ENCODE measurements at places on chromosomes 5 and 9. TPM values are rescaled to one million over a fixed set of nuclear protein-coding genes. Genes with fewer than 3 reads are reported as not detected.

DNA sequence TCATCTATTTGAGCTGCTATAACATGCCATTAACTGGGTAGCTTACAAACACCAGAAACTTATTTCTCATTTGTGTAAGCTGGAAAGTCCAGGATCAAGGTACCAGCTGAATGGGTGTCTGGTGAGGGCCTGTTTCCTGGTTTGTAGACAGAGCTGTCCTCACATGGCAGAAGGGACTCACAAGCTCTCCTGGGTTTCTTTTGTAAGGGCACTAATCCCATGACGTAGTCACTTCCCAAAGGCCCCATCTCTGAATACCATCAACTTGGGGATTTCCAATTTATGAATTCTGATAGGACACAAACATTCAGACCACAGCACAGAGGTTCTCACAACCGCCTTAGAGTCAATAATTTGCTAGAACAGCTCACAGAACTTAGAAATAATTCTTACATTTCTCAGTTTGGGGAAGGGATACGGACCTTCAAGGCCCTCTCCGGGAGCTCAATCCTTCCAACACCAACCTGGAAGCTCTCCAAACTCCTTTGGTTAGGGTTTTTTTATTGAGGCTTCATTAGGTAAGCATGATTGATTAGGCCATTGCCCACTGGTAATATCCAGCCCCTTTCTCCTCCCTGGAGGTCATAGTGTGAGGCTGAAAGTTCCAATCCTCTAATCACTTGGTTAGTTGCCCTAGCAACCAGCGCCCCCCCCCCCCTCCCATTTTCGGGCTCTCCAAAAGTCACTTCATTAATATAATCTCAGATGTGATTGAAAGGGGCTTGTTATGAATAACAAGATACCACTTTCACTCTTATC, 7.6 kb upstream of the DNAJA1 start:
- H3K27me3 ChIP-seq: no peaks in the 10 kb centered on the region
- peaks cover 12% of the 10 kb centered on the region for H3K36me3 ChIP-seq
- H3K4me3 ChIP-seq: no peak overlapping the region
- no peaks in the 10 kb centered on the region for H3K4me1 ChIP-seq
- no peak overlapping the region for H3K27ac ChIP-seq

OR1B1 gene
- total RNA-seq: not detected

CATSPER3 gene
- 0.31 TPM for total RNA-seq

DNA sequence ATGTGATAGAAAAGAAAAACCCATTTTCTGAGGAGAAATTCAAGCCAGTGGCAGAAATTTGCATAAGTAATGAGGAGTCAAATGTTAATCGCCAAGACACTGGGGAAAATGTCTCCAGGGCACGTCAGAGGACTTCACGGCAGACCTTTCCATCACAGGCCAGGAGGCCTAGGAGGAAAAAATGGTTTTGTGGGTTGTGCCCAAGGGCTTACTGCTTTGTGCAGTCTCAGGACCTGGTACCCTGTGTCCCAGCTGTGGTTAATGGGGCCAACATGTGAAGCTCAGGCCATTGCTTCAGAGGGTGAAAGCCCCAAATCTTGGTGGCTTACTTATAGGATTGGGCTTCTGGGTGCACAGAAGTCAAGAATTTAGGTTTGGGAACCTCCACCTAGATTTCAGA, 54.8 kb upstream of the ADAMTS2 start:
- no peaks in the 10 kb centered on the region for H3K4me1 ChIP-seq
- H3K27ac ChIP-seq: no peak overlapping the region
- no peaks in the 10 kb centered on the region for H3K27me3 ChIP-seq

COMMD10 gene
- total RNA-seq: 33.1 TPM

HMMR gene
- 10.8 TPM for total RNA-seq

GRCh38 chr5:148811756-148812155, 14.7 kb upstream of the ADRB2 start:
- DNase-seq: peak; percentile 73
- peaks cover 5% of the 10 kb centered on the region for H3K4me1 ChIP-seq
- no peak overlapping the region for H3K4me3 ChIP-seq
- H3K36me3 ChIP-seq: no peaks in the 10 kb centered on the region

TNFSF15 gene
- total RNA-seq: 0.35 TPM

PDCD1LG2 gene
- total RNA-seq: 1.3 TPM

GRCh38 chr9:126791406-126792230, 13.2 kb upstream of the ZBTB43 start:
- H3K36me3 ChIP-seq: no peaks in the 10 kb centered on the region
- peaks cover 4% of the 10 kb centered on the region for H3K4me1 ChIP-seq
- peaks cover 25% of the 10 kb centered on the region for H3K27me3 ChIP-seq
- H3K27ac ChIP-seq: no peak overlapping the region
- DNase-seq: no peak
- H3K4me3 ChIP-seq: no peak overlapping the region

DNA sequence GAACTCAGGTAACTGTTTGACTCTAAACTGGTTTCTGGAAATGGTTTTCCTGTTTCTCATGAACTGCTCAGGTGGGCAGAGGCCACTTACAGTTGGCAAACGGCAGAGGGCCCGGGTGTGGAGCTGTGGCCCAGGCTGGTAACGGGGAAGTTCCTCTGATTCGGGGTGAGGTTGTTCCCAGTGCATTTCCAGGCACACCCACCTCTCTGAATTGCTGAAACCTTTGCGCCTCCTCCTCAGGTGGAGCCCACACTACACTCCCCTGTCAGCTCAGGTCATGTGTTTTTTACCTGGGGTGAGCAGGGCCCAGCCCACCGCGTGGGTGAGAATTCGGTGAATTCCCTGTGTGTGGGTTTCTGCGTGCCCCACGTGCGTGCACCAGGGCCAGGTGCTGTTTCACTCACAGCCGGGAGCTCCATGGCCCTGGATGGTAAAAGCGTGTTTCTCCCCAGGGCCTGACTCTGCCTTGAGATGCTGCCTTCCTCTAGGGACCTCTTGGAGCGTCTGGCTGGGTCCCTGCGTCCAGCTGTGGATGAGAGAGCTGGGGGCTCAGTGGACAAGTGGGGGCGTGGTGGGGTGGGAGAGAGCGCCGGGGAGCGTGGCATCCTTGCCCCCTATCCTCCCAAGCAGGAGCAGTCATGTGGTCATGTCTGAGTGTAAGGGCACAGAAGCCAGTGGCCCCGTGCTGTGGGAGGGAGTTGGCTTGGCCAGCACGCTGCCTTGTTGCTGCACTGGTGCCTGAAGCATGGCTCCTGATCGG, 33.5 kb upstream of the LPCAT1 start:
- H3K4me1 ChIP-seq: peaks cover 18% of the 10 kb centered on the region
- H3K27ac ChIP-seq: no peak overlapping the region
- no peaks in the 10 kb centered on the region for H3K36me3 ChIP-seq
- no peak for DNase-seq
- no peak overlapping the region for H3K4me3 ChIP-seq
- peaks cover 2% of the 10 kb centered on the region for H3K27me3 ChIP-seq

- no peak overlapping the region for H3K27ac ChIP-seq
- H3K27me3 ChIP-seq: no peaks in the 10 kb centered on the region
- H3K4me3 ChIP-seq: no peak overlapping the region
- no peaks in the 10 kb centered on the region for H3K4me1 ChIP-seq
These were observed 70.2 kb upstream of the ALDH1A1 start for GRCh38 chr9:73023025-73023541.

SLC35A4 gene
- 10.1 TPM for total RNA-seq

DNA sequence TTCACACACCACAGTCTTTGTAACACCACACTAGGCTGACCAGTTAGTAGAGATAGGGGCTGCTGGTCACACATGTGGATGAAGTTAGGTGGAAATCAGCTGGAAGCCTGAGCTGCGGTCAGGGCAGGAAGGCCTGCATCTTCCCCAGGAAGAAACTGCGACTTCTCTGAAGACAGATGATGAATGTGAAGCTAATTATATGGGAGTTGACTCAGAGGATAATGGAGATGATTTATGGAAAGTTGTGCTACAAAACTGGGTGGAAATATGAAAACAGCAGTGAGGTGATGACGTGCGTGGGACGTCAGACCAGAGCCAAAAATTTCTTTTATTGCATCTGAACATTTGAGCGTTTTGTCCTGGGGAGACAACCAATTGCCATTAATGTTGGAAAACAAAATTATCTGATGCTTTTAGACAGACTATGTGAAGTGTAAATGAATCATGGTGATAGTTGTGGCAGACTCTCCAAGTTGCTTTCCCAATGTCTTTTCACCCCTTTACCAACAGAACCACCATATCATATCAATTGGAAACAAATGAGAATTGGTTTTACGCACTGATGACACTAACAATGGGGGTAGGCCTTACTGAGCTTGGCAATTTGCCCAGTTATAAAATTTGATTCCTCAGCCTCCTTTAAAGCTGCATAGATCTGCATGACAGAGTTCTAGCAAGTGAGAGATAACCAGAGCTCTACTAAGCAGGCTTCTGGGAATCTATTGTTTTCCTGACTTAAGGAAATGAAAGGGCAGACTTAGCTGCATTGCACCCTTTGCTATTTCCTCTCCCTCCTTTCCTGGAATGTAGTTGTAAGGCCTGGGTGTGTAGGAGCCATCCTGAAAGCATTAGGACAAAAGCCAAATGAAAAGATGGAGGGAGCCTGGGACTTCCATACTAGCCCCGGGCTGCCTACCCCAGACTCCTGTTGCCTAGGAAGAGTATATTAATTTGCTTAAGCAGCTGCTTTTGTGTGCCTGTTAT, 84.0 kb downstream of the RAB3C start:
- H3K27ac ChIP-seq: peak overlapping the region; percentile 47
- H3K36me3 ChIP-seq: no peaks in the 10 kb centered on the region
- H3K4me1 ChIP-seq: no peaks in the 10 kb centered on the region
- no peak overlapping the region for H3K4me3 ChIP-seq
- DNase-seq: peak; percentile 21
- no peaks in the 10 kb centered on the region for H3K27me3 ChIP-seq

UBAC1 gene
- 51.8 TPM for total RNA-seq

PCDHB4 gene
- 1.8 TPM for total RNA-seq

Data from muscle of leg (tissue), 16 donors.